ENCODE measurements at places on chromosomes 3 and 15.
A peak's percentile ranks its signal among the peaks of the same experiment; 100 is the strongest.

- DNase-seq = no peak
- H3K36me3 ChIP-seq = no peaks in the 10 kb centered on the region
- H3K4me3 ChIP-seq = no peak overlapping the region
- H3K27ac ChIP-seq = no peak overlapping the region
- no peaks in the 10 kb centered on the region for H3K27me3 ChIP-seq
Measured at GRCh38 chr15:27327467-27328025, 356.6 kb downstream of the GABRG3 start.

GRCh38 chr15:78147566-78147965 lies 1.6 kb upstream of the IDH3A start:
- H3K4me1 ChIP-seq = peaks cover 11% of the 10 kb centered on the region
- H3K4me3 ChIP-seq = peak overlapping the region; percentile 54
- DNase-seq = no peak
- H3K36me3 ChIP-seq = no peaks in the 10 kb centered on the region

GRCh38 chr3:71478568-71478967 lies 105.0 kb downstream of the FOXP1 start:
- H3K4me1 ChIP-seq = no peaks in the 10 kb centered on the region
- peaks cover 26% of the 10 kb centered on the region for H3K36me3 ChIP-seq
- H3K27ac ChIP-seq = no peak overlapping the region
- H3K27me3 ChIP-seq = no peaks in the 10 kb centered on the region
- no peak for DNase-seq

DNA sequence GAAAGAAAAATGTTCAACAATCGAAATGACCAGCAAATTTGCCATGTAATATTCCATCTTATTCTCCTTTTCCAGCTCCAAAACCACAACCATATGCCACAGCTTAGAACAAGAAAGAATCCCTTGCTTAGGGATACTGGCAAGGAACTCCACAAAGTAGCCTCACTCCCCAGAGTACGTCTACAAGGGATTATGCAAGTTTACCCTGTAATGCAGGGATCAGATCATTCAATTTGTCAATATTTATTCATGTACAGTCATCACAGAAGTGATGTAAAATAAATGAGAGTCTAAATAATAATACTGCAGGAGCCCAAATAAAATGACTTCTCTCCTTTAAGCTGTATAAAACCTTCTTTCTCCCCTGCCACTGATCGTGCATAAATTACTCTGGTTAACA lies 23.5 kb upstream of the MYO1E start:
- no peaks in the 10 kb centered on the region for H3K36me3 ChIP-seq
- peaks cover under 1% of the 10 kb centered on the region for H3K4me1 ChIP-seq
- no peak overlapping the region for H3K27ac ChIP-seq
- no peak for DNase-seq

DNA sequence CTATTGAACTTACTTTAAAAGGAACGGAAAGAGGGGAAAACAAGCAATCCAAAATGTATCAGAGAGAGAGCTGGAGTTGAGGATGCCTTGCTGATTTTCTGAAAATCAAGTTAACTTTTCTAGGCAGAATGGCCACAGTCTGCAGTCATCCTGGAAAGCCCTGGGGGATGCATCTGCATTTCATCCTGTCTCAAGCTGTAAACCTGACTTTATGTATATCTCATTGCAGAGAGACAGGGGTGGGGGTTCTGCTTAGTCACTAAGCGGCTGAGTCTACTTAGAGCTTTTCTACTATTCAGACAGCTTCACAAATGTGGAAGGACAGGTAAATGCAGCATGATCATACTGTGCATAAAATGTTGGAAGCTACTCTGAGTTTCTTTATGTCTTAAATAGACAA lies 41.4 kb downstream of the MRPS25 start:
- no peaks in the 10 kb centered on the region for H3K27me3 ChIP-seq
- no peaks in the 10 kb centered on the region for H3K4me1 ChIP-seq
- H3K4me3 ChIP-seq = no peak overlapping the region
- no peak overlapping the region for H3K27ac ChIP-seq

DNA sequence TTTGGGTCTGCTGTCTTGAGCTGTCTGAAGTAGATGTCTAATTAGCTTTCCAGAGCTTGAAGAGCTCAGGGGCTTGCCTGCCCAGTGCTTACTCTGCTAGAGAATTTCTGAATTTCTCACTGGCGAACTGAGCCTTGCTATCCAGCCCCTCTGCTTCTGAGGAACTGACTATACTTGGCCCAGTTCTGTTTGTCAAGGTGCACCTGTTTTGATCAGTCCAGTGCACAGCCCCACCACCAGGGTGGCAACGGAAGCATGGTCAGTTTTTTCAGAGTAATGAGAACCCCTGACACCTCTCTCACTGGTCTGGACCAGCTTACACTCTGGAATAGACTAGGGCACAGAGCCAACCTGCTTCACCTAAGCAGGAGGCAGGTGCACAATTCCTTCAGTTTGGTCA lies 25.2 kb downstream of the ITGB5 start:
- no peak overlapping the region for H3K4me3 ChIP-seq
- no peaks in the 10 kb centered on the region for H3K27me3 ChIP-seq
- DNase-seq = no peak
- H3K27ac ChIP-seq = no peak overlapping the region
- peaks cover 15% of the 10 kb centered on the region for H3K4me1 ChIP-seq

DNA sequence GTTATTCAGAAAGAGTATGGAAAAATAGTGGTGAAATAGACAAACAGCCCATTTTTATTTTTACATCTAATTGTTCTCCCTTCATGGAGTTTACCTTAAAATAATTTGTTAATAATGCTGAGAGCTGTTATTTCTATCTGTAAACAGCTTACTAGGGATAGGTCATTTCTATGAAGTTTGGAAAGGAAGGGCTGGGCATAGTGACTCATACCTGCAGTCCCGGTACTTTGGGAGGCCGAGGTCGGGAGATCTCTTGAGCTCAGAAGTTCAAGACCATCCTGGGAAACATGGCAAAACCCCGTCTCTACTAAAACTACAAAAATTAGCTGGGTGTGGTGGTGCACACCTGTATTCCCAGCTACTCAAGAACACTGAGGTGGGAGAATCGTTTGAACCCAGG lies 624.3 kb upstream of the LMCD1 start:
- peaks cover 9% of the 10 kb centered on the region for H3K4me1 ChIP-seq
- no peaks in the 10 kb centered on the region for H3K36me3 ChIP-seq
- no peak for DNase-seq
- no peak overlapping the region for H3K27ac ChIP-seq

GRCh38 chr15:71197620-71198019 lies 82.3 kb downstream of the THSD4 start:
- no peak for DNase-seq
- no peak overlapping the region for H3K27ac ChIP-seq
- peaks cover 19% of the 10 kb centered on the region for H3K27me3 ChIP-seq
- no peak overlapping the region for H3K4me3 ChIP-seq
- no peaks in the 10 kb centered on the region for H3K4me1 ChIP-seq
- H3K36me3 ChIP-seq = no peaks in the 10 kb centered on the region

DNA sequence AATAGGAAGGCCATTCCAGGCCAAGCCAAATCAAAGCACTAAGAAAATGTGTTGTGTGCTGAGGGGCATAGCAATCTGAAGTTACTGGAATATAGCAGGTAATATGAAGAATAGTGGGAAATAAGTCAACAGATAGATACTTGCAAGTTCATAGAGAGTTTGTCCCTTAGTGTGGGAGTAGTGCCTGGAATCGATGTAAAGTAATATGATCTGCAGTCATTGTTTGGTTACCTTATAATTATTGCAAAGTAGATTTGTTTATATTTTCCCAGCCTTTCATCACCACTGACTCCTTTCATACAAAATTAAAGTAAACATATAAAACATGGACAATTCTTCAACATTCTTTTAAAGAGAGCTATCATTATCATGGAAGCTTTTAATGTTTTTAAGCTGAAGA lies 420.9 kb upstream of the NECTIN3 start:
- H3K27me3 ChIP-seq = no peaks in the 10 kb centered on the region
- DNase-seq = no peak
- peaks cover 33% of the 10 kb centered on the region for H3K4me1 ChIP-seq
- H3K36me3 ChIP-seq = no peaks in the 10 kb centered on the region

DNA sequence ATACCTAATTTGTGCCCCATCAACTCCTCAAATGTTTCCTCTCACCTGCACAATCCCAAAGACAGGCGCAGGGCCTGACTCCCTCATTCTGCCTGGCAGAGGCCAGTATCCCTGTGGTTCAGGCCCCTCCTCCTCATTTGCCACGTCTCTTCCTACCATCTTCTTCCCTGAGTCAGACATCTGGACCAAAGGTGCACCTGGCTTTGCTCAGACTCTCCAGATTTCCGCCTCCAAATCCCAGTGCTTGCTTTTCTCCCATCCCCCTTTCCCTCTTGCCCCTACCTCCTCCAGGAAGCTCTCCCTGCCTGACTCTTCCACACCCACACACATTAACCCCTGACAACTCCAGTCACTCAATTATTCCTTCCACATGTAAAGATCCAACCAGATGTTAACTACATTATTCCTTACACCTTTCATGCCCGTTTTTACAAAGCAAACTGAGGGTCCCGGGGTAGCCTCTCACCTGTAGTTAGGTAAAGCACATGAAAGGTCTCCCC lies 19.6 kb downstream of the SEMA7A start:
- no peaks in the 10 kb centered on the region for H3K36me3 ChIP-seq
- DNase-seq = no peak
- peaks cover 3% of the 10 kb centered on the region for H3K4me1 ChIP-seq
- H3K4me3 ChIP-seq = no peak overlapping the region

- no peaks in the 10 kb centered on the region for H3K4me1 ChIP-seq
- no peak overlapping the region for H3K4me3 ChIP-seq
- no peaks in the 10 kb centered on the region for H3K36me3 ChIP-seq
Measured at GRCh38 chr15:81475471-81475870, 101.5 kb upstream of the TMC3 start.

DNA sequence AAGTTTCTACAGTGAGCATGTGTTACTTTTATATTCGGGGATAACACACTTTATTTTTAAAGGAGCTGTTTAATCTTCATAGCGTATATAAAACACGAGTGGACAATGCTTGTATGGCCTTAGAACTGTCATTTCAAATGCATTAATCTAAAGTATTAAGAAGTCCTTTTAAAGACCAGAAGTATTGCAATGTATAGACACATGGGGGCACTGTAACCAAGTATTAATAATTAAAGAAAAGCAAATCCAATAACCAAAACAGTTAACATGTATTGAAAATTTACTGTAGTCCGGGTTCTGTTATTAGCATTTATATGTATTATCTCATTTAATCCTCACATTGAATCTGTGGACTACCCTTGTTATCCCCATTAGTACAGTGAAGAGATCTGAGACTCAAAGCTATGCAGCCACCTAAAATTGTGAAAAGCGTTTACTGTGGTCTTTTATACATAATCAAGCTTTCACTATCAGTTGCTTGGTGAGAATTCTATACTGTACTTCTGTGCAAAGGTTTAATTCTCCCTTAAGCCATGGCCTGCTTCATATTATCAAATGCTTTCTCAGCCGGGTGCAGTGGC lies 10.1 kb downstream of the ARL14 start:
- no peaks in the 10 kb centered on the region for H3K36me3 ChIP-seq
- no peak overlapping the region for H3K27ac ChIP-seq
- H3K4me1 ChIP-seq = no peaks in the 10 kb centered on the region

- H3K4me1 ChIP-seq = peaks cover 8% of the 10 kb centered on the region
- H3K27ac ChIP-seq = no peak overlapping the region
- H3K4me3 ChIP-seq = no peak overlapping the region
- peaks cover 19% of the 10 kb centered on the region for H3K27me3 ChIP-seq
- H3K36me3 ChIP-seq = no peaks in the 10 kb centered on the region
- no peak for DNase-seq
Measured at GRCh38 chr15:75697523-75697922, 15.1 kb downstream of the CSPG4 start.

DNA sequence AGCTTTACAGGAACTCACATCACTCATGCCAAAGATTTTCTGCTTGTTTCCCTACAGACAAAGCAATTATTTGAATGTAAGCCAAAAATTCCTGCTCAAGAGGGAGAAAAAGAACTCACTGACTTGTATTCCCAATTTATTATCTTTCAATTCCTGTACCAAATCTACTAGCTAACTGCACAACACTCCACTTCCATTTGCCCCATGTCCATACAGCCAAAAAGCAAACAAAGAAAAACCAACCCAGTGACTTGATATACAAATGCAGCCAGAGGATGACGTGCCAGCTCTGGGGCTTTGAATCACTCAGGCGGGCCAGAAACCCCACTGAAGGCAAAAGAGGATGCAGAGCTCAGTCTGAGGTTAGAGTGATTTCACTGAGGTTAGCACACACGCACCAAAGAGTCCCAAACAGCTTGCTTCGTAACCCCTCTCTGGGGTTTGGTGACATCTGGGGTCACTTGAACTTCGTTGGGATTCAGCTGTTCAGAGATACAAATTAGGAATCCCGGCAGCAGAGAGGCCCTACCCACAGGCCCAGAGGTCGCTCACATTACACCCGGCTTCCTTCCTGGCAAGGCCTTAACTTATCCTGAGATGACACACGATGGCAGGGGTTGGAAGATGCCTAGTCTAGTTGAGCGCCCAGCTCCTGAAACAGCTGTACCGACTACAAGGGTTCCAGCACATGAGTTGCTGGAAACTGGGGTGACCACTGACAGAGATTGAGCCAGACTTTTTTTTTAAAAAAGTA lies 1.6 kb downstream of the RFTN1 start:
- no peak for DNase-seq
- peaks cover 82% of the 10 kb centered on the region for H3K27me3 ChIP-seq

DNA sequence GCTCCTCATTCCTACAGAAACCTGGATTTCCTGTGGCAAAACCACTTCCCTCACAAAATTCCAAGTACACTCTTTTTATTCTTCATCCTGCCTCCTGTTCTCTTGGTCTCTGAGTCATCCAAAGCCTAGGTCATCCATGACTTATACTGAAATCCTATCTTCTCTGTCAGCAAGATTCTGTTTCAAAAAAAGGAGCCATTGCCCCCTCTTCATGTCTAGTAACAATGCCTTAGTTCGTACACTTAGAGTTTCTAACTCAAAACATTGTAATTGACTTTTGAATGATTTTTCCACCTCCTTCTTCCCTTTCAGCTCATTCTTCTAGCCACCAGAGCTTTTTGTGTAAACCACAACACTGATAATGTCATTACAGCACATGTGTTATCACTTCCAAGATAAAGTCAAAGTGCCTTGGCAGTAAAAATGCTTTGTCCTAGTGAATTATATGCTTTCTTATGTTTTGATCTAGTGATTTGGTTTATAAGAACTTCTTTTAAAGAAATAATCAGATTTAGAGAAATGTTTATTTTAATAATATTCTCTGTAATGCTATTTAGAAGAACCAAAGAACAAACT lies 256.5 kb upstream of the NECTIN3 start:
- H3K4me3 ChIP-seq = no peak overlapping the region
- peaks cover 2% of the 10 kb centered on the region for H3K36me3 ChIP-seq
- no peak for DNase-seq
- H3K27ac ChIP-seq = peak overlapping the region; percentile 49

GRCh38 chr15:100002787-100003536 lies 269.7 kb upstream of the LYSMD4 start:
- no peaks in the 10 kb centered on the region for H3K4me1 ChIP-seq
- H3K27ac ChIP-seq = no peak overlapping the region
- no peak for DNase-seq
- H3K27me3 ChIP-seq = peaks cover 16% of the 10 kb centered on the region
- H3K4me3 ChIP-seq = no peak overlapping the region

Data from progenitor cell of endocrine pancreas (in vitro differentiated cells).